ENCODE measurements at places on chromosomes 16 and 17.

GRCh38 chr16:88349153-88349902, 33.4 kb upstream of the ZNF469 start:
- no peak for DNase-seq

DNA sequence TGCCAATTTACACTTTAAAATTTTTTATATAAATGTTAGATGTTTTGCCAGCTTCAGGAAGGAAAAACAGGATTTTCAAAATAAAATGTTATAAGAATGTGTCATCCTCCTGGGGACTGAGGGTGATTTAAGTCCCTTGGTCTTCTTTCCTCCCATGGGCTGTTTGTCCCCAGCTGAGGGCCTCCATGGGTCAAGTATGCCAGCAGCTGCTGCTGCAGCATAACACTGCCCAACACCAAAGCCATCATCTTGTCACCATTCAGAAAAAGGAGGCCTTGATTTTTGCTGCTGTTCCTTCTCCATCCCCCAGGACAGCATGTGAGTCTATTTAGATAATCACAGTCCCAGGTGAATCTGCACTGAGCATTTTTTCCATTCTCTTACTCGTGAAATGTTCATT, 188.5 kb downstream of the LGALS9B start:
- no peak for DNase-seq

DNA sequence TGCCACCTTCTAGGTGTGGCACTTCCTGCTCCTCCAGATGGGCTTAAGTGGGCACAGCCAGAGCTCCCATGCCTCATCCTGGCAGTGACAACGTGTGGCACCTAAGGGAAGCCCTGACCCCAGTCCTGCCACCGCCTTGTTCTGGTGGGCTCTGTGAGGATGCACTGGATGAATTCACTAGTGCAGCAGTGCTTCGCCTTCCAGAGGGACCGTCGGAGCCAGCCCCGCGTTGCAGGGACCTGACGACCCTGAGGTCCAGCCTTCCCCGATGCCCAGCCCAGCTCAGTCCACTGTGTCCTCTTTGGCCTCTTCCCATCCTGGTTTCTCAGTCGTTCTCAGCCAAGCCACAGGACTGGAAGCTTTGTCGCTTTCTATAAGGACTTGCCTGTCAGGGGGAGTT, 399.8 kb downstream of the SEC14L1 start:
- DNase-seq, result no peak

DNA sequence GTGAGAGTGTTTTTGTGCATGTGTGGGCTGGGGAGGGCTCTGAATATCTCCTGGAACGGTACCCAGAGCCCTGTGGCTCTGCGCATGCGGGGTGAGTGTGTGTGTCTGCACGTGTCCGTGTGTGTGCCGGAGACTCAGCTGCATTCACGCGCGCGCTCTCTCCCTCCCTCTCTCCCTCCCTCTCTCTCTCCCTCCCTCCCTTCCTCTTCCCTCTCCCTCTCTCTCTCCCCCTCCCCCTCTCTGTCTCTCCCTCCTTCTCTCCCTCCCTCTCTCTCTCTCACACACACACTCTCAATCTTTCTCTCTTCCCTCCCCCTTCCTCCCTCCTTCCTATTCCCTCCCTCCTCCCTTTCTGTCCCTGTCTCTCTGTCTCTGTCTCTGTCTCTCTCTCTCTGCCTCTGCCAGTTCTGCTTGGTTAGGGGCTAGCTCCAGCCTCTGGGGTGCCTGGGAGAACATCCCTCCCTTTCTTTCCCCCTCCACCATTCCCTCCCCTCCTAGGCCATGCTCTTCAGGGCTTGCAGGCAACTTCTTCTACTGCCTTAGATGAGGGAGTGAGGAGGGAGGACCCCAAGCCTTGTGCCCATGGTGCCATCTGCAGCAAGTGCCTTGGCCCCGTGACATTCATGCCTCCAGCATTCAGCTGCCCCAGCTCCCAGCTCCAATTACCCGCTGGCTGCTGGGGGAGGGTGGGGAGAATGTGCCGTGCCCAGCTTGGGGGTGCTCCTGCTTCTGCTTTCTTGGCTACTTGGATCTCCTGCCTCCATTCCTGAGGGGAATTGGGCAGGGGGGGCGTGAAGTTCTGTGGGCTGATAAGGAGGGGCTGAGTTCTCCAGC, 6.4 kb downstream of the THRA start:
- peak; percentile 81 for DNase-seq

- no peak for DNase-seq
These were observed 51.1 kb upstream of the VPS4A start for GRCh38 chr16:69260019-69260418.

- DNase-seq, result no peak
These were observed 48.1 kb downstream of the XPO6 start for GRCh38 chr16:28163699-28164098.

DNA sequence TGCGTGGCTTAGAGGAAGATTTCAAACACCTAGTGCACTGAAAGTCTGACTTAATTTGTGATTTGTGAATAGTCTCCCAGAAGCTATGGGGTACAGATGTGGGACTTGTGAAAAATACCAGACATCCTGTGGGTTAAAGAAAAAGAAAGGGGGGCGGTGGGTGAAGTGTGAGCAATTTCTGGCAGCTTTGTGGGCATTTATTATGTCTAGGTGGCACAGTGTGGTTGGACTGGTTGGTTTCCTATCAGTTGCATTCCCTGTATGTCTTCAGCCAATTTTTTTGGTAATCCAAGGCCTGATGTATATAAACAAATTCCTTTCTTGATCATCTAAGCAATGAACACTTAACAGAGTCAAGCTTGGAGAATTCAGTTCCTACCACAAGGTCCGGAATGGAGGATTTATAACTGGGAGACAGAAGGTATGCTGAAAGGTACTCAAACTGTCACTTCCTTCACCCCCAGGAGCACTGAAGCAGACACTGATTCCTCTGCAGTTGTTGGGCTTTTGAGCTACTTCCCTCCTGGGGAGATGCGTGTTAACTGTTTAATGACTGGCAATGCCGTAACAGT, 211.6 kb downstream of the WWOX start:
- no peak for DNase-seq

DNA sequence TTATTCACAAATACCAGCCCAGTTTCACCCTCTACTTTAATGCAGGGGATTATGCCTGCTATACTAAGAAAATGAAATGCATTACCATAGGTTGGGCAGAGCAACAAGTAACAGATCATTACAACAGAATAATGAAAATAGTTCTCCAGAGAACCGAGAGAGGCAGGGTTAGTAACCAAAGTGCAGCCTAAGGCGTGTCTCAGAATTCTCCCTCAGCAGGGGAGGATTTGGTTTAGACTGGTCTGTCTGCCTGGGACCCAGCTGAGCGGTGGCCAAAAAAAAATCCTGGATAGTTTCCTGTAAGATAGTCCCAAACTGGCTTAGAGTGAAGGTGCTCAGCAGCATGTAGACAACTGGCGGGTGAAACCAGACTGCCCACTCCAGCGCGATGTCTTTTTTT, 30.8 kb upstream of the ADCY7 start:
- DNase-seq, result peak; percentile 39

GRCh38 chr16:85004587-85005205, 6.6 kb downstream of the ZDHHC7 start:
- DNase-seq, result peak; percentile 85

- DNase-seq, result peak; percentile 74
These were observed 54.3 kb upstream of the SREBF1 start for GRCh38 chr17:17890773-17891759.

GRCh38 chr16:70676675-70677498, 9.0 kb downstream of the MTSS2 start:
- no peak for DNase-seq

All from A172 (cell line).